ENCODE measurements at places on chromosomes 2 and 18. TPM values are rescaled to one million over a fixed set of nuclear protein-coding genes. Genes with fewer than 3 reads are reported as not detected.

The KCNIP3 gene
- 7.6 TPM for polyA plus RNA-seq

The CABLES1 gene
- polyA plus RNA-seq, result 10.4 TPM

The PDE1A gene
- 34.1 TPM for polyA plus RNA-seq

The ADGRF3 gene
- not detected for polyA plus RNA-seq

The GATA6 gene
- 16.0 TPM for polyA plus RNA-seq

The IL36B gene
- polyA plus RNA-seq, result not detected

The EPAS1 gene
- polyA plus RNA-seq, result 213 TPM

The ABHD1 gene
- not detected for polyA plus RNA-seq

The HMSD gene
- not detected for polyA plus RNA-seq
